Cortex of kidney (tissue), 1 donor: ENCODE measurements at places on chromosomes 2 and 18.

DNA sequence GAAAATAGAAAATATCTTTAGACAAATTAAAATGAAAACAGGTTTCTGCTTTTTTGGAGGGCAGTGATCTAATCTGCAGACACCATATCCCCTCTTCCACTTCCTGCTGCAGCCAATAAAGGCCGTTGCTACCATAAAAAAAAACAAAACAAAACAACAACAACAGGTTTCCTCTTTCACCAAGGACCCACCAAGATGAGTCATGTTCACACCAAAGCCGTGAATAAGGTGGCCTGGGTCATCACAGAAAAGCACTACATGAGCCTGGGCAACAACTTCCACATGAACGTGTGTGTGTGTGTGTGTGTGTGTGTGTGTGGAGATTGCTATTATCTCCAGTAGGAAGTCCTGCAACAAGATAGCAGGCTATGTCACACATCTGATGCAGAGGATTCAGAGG lies 24.8 kb upstream of the TFCP2L1 start:
- DNase-seq: no peak

DNA sequence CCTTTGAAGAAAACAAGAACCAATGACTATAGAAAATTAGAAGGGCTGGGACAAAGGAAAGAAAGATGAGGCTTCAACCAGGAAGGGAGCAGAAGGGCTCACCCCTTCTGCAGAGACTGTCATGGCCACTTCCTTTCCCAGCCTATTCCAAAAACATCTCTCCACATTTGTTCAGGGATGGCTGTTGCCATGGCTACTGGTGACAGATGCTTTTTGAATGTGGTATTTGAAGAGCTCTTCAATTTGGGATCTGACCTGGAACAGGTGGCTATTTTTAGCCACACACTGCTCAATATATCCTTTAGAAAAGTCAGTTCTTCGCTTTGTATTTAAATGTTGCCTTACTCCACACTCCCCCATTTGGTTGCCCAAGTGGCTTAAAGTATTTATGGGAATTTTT lies 64.1 kb upstream of the LCLAT1 start:
- no peak for DNase-seq

DNA sequence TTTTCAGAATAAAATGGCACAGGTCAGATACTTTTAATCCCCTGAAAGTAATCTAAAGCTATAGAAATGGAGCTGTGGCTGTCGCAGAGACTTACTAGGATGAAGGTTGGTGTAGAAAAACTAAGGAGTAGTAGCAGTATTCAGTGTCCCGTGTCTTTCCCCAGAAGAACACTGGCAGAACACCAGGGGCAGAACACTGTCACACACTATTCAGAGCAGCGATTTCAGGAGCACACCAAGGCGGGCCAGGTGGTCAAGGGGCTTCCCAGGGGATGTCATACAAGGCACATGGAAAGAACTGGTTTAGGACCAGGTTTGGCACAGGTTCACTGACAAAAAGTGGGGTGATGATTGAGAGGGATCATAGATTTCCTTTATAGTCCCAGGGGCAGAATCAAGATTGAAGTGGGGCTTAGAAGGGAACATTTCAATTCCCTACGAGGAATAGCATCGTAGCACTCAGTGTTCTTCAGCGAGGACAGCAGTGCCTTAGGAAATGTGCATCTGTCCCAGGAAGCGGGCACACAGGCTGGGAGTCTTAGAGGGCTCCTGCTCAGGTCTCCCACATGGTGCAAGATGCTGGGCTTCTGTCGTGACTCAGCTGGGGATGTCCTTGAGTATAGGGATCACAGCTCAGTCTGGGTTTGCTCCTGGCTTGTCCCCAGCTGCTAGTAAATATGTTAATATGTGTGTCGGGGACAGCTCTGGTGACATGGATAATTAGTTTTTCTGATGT lies 22.6 kb downstream of the BCL2L11 start:
- no peak for DNase-seq

- DNase-seq: no peak
Observed at GRCh38 chr2:142531377-142531776, 346.1 kb upstream of the KYNU start.

DNA sequence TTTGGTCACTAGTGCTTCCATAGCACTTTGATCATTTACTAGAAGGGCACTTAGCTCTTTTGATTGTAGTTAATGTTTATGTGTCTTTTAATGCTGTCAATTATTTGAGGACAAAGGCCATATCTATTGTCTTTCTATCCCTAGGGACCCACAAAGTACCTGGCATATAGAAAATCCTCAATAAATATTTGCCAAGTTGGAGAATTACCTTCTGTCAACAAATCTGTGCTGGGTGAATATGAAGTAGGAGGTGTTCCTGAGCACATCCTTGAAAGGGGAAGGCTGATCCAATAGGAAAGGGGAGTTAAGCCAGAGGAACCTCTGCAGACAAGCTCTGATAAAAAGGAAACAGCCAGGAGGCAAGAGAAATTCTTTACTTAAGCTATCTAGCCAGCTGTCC lies 8.2 kb downstream of the DPP4 start:
- no peak for DNase-seq

- no peak for DNase-seq
Observed at GRCh38 chr2:3122525-3122924, 255.1 kb downstream of the EIPR1 start.

- no peak for DNase-seq
Observed at GRCh38 chr2:6692819-6693218, 172.9 kb downstream of the CMPK2 start.

DNA sequence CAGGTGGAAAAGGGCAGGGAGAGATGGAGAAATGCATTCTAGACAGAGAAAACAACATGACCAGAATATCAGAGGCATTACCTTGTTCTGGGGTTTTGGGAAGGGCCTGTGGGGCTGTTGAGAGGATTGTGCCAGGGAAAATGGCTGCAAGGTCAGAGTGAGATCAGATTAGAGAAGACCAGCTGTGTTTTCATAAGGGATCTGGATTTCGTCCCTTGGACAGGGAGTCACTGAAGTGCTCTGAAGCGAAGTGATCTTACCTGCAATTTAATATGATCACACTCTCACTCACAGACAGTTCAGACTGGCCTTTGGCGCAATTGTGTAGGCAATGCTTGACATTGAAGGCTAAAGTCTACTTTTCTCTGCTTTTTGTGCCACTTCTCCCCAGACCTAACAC lies 20.3 kb upstream of the REG3G start:
- DNase-seq: no peak

- no peak for DNase-seq
Observed at GRCh38 chr2:71614976-71615766, 161.8 kb downstream of the DYSF start.

GRCh38 chr2:171706152-171706803 lies 19.0 kb downstream of the DYNC1I2 start:
- no peak for DNase-seq

DNA sequence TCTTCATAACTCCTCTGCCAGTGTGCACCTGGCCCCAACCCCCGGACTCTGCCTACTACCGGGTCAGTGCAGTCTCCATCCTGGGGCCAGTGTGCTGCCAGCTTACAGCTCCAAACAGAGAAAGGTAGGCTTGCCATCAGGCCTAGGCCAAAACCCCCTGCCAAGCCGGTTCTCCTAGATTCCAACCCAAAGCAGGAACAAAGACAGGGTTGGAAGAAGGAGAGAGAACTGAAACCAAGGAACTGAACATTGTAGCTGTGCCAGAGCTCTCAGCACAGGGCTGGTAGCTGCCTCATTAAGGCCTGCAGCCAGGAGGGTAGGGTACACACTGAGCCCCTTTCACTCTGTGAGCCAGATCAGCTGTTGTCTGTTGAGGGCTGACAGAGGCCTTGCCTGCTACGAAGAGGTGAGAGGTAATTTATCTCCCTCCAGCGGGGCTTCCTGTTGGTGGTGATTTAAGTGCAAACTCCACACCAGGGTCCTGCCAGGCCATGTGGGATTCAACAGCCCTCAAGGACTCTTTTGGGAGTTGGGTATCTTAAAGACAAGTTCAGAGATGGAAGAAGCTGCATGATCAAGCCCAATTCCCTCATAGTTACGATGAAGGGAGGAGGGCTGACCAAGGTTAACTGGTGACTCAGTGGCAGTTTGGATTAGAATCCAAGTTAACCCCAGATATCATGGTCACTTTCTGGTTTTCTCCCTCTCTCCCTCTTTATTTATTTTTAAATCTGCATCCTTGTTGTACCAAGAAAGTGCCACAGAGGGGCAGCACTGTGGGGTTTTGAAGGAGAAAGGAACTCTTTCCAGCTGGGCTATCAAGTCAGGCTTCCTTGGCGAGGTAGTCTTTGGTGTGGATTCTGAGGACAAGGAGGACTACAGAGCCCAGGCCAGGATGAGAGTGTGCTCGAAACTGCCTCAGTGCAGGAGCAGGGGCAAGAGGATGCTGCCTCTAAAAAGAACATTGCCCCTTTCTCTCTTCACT lies 48.1 kb downstream of the CYRIA start:
- DNase-seq: no peak

DNA sequence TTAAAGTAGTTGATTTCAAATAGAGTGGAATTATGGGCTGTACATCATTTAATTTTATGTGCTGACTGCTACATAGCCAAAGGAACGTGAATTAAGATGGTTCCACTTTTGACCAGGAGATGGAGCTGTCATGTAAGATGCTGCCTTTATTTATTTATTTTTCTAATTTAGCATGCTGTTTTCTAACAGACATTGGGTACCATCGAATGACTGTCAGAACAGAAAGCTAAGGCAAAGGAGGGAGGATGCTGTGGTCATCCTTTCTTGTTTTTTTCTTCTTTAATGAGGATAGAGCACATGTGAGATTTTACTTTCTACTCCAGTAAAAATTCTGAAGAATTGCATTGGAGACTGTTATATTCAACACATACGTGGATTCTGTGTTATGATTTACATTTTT lies at the start of gene SCN2A:
SCN2A (plus strand) TSS at position 185 of the 400 bp plus-strand sequence. CDS start 56,410 bp downstream, outside the sequence.
- no peak for DNase-seq

DNA sequence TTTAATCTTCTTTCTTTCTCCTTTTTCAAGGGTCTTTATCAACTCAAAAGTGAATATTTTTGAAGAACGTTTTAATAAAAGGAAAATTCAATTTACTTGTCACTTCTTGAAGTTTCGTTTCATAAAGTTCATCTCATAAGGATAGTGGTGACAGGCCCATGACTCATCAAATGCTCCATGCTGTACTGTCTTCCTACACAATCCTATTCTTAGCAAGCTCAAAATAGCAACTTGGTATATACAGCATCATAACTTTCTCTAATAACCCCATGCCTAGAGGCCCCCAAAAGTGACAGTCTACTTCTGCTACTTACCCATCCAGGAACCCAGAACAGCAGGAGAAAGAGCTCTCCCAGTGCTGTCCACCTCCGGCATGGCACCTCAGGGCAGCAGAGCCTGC lies 7.7 kb downstream of the FBXO15 start:
- no peak for DNase-seq

GRCh38 chr2:45083175-45083574 lies 73.9 kb upstream of the SIX2 start:
- no peak for DNase-seq

- DNase-seq: no peak
Observed at GRCh38 chr2:113117541-113118262, 9.7 kb upstream of the IL1RN start.

DNA sequence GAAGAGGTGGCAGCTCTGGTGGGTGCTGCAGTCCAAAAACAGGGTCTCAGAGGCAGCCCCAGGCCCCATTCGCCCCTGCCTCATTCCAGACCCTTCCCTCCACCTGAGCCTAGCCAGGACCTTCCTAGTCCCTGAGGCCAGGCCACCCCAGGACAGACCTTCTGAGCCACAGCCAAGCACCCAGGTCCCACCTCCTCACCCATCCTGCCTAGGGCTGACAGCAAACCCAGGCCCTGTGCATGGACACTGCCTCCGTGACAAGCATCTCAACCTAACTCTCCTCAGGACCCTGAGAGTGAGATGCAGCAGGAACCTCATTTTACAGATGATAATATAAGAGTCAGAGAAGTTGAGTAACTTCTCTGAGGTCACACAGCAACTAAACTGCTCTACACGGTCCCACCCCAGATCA lies 15.5 kb downstream of the ADRA2B start:
- no peak for DNase-seq

DNA sequence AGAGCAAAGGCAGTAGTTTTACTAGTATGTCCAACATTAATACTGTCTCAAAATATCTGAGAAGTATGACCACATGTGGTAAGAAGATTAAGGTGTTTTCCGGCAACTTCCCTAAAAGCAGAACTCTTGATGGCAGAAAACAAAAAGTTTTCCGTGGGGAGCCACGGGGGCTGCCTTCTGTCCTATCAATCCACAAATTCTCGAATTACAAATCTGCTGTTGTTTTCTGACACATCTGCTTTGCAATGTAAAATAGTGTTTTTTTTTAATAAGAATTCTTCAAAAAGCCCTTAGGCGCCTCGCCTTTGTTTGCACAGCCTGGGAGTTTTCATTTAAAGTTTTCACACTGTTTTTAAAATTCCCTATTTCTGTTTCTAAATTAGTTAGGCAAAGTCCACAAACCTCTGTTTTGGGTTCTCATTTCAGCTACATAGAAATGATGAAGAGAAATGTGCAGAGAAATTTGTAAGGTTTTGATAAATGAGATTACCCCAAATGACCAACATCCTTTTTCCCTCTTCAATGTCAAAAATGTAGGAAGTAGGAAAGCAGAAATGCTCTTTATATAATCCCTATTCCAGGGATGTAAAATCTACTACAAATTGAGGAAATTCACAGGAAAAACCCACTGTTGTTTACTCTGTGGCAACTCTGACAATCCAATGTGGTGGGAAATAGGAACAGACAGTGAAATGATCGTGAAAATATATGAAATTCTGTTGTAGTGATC lies 385.8 kb downstream of the ZEB2 start:
- DNase-seq: no peak

DNA sequence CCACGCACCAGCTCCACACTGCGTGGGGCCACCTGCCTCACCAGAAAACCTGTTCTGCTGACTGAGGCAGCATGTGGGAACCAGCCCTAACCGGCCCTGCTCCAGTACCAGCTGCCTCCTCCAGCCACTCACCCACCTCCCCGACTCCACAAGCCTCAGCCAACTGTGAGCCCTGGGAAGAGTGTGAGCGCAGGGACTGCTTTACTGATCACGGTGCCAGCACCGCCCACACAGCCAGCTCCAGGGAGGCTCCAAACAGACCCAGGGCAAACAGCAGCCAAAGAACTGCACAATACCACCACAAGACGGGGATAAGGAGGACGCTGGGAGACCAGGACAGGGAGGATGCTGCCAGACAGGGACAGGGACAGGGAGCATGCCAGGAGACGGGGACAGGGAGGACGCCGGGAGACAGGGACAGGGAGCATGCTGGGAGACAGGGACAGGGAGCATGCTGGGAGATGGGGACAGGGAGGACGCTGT lies 28.4 kb downstream of the EIPR1 start:
- DNase-seq: no peak
